WTC11 (cell line): ENCODE measurements at places on chromosomes 1 and 21.

GRCh38 chr21:43867332-43867703, 2.3 kb downstream of the AGPAT3 start:
- DNase-seq, result no peak

DNA sequence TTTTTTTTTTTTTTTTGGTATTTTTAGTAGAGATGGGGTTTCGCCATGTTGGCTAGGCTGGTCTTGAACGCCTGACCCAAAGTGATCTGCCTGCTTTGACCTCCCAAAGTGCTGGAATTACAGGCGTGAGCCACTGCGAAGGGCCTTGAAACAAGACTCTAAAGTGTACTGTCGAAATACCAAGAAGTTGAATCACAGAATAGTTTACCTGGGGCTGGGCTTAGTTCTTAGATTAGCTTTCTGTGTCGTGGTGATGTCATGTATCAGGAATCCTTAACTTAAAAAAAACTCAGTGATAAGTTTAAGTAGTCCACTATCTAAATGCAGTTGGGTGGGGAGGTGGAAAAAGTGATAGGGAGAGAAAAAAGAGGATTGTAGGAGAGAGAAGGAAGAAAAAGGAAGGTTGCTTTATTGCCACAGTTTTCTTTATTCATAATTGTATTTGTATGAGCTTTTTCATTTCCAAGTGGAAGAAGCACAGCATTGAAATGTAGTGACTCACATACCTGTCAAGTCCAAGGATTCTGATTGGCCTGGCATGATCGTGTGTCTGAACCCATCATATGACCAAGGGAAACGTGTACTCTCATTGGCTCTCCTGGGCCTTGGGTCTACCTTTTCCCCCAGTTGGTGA, 13.4 kb downstream of the ITSN1 start:
- no peak for DNase-seq

- no peak for DNase-seq
Measured at GRCh38 chr1:230077436-230078213, 10.6 kb downstream of the GALNT2 start.

- DNase-seq, result no peak
Measured at GRCh38 chr1:27275696-27276095, 41.3 kb downstream of the WDTC1 start.

GRCh38 chr1:181033799-181034451, at the start of gene MR1:
MR1 (plus strand) TSS chr1:181033983; CDS start chr1:181034008, 25 bp downstream.
- DNase-seq, result no peak

DNA sequence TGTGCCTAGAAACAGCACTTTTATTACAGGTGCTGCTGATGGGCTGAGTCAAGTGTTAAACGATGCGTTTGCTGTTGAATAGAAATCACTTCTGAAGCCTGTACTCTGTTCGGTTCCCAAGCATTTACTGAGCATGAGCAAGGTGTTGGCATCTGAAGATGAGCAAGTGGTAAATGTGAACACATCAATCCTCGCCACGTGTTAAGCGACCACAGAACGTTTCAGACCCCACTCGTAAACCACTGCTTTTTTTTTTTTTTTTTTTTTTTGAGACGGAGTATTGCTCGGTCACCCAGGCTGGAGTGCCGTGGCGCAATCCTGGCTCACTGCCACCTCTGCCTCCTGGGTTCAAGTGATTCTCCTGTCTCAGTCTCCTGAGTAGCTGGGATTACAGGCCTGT, 241.2 kb downstream of the SETD4 start:
- no peak for DNase-seq

DNA sequence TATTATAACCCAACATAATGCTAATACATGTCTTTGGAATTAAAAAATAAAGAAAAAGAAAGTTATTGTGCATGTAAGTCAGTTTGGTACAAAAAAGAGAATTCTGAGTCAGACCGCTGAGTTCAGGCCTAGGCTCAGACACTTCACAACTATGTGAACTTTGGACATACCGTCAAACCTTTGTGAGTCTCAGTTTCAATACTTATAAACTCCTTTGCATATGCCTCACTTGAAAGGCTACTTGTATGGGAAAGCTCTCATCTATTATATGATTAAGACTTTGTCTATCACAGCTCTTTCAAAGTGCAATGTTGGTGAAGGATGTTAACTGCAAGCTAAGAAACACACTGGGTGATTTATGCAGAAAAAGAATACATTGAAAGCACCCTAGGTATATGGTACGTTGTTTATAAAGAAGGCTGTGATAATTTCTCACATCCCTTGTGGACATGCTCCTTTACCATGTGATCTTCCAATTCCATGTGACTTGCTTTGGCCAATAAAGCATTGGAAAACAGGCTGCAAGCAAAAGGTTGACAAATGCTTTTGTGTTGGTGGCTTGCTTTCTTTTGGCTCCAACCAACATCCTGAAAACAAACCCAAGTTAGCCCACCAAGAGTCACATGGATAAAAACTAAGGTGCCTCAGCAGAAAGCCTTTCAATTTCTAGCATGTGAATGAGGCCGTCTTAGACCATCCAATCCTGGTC, 49.6 kb downstream of the INTS7 start:
- DNase-seq, result no peak

- DNase-seq, result peak; percentile 41
Measured at GRCh38 chr1:93749894-93750301, 68.3 kb upstream of the BCAR3 start.

DNA sequence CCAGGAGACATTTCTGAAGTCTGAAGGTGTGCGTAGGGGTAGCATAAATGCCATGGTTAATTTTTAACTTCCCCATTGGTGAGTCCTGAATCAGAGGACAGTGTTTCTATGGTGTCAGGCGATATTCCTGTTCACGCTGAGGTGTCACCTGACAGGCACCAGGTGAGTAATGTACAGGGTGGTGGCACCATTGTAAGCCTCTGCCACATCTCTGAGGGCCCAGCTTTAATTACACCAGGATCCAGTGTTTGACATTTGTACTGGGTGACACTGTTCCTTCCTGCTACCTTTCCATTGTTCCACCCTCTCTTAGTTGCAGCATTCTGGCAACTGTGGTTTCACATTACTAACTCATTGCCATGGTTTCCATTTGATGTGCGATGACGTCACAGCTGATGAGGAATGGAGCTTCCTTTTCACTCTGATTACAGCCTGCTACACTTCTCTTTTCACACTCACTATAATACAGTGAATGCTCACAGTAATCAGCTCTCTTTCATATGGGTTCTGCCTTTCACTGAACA, 40.6 kb upstream of the MARK1 start:
- DNase-seq, result no peak

GRCh38 chr1:220374449-220374848, 102.2 kb upstream of the RAB3GAP2 start:
- no peak for DNase-seq

GRCh38 chr1:159879977-159880376, 17.5 kb upstream of the VSIG8 start:
- DNase-seq, result no peak

DNA sequence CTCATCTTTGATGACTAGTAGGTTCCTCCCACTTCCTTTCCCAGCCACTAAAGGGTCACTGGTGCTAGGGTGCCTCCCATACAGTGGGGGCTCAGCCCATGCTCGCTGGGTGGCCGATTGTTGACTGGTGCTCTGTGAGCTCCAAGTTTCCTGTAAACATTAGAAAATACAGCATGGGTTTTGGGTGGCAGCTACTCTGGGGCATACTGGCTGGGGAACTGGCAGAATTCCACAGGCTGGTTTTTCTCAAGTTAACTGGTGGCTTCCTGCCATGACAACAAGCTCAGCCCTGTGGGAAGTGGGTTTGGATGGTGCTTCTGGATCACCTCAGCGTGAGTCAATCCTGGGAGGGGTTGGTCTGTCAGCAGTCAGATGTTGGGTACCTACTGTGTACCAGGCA, 28.7 kb upstream of the CRNN start:
- DNase-seq, result no peak

DNA sequence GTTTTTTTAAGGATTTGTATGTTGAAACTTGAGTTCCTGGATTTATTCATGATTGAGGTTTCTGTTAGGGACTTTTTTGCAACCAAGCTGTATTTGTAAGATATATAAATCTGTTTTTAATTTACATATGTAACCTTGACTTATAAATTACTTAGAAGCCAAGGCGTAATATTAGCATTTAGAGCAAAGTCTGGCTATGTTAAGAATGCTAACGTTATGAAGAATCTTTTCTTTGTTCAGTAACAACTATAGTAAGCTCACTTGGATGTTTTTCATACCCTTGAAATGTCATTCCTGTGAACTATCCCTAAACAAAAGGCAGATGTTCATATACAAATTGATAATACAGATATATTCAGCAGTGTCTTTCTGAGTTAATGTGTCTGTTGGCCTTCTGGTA, 155.3 kb downstream of the MAGI3 start:
- DNase-seq, result no peak

DNA sequence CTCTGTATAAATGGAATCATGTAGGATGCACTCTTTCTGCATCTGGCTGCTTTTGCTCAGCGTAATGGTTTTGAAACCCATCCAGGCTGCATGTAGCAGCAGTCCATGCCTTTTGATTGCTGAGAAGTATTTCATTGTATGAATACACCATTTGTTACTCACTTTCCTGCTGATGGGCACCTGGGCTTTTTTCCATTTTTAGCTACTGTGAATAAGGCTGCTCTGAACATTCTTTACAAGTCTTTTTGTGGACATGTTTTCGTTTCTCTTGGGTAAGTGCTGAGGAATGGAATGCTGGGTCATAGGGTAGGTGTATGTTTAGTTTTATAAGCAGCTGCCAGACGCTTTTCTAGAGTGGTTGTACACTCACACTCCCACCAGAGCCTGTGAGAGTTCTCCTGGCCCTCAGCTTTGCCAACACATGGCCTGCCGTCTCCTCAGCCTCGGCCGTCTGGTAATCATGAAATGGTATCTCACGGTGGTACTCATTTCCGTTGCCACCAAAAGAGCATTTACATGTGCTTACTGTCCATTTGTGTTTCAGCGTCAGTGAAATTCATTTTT, 22.7 kb downstream of the SLX9 start:
- no peak for DNase-seq

DNA sequence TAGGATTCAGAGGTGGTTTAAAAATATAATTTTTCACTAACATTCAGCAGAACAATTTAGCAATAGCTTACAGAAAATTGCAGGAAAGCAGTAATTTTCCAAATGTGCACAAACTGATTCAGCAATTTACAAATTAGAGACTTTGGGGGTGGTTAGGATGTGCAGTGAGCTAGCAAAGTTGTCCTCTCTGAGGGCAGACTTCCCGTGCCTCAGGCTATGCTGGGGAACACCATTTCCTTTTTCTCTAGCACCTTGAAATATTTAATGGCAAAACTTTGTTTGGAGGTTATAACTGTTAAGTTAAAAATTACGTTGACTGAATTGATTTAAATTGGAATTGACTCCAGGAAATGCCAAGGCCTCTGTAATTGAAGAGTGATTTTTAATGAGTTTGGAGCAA, 258.9 kb downstream of the PTBP2 start:
- no peak for DNase-seq

DNA sequence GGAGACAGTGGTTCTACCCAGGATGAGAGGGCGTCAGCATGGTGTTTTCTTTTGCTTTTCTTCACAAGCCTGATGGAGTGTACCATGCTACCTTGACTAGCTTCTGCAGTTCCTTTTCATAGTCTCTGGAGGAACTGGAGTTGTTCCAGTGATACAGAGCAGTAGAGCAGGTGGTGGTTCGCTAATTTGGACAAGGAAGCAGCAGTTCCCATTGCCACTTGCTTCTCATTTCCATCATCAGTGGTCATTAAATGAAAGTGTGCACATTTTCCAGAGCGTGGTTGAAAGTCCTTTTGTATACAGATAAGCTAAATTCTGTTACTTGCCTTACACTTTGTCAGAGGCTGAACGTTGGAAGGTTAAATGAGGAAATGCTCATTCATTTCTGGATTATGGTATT, 182.3 kb downstream of the C1orf21 start:
- no peak for DNase-seq

DNA sequence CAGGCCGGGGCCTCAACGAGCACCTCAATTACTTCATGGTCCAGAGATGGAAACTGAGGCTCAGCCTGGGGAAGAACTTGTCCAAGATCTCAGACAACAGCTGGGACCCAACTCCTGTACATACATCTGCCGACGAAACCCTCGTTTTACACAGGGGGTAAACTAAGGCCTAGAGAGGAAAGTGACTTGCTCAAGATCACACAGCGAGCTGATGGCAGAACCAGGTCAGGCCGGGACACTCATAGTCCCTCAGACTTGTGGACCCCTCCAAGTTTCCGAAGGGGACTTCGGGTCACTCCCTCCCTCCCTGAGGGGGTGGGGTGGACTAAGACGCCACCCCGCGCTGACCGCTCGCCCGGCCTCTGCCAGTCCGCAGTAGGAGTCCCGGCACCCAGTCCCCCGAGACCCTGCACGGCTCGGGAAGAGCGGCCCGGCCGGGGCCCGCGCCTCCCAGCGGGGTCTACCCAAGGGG, 430 bp downstream of the WASF2 start:
- DNase-seq, result peak; percentile 18

- no peak for DNase-seq
Measured at GRCh38 chr1:39969531-39970270, 14.8 kb downstream of the MFSD2A start.

- no peak for DNase-seq
Measured at GRCh38 chr1:100051893-100052292, 80.8 kb downstream of the SASS6 start.

DNA sequence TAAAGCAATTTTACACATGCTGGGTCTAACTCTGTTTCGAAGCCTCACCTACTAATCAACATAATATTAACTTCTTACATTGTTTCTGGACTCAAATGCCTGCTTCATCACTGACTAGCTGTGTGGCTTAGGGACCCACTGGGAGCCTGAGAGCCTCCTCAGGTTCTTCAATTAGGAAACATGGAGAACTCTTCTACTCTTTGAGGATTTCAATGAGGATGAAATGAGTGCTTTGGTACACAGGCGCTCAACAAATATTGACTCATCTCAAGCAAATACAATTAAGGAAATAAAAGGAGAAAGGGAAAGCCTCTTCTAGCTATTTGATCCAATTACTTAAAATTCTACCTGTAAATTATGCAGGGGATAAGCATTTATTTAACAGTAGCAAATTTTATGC, 84.4 kb upstream of the JAK1 start:
- no peak for DNase-seq

- no peak for DNase-seq
Measured at GRCh38 chr1:39733161-39733560, 5.5 kb upstream of the PPIE start.

GRCh38 chr1:208855403-208855802, 611.2 kb upstream of the PLXNA2 start:
- no peak for DNase-seq

DNA sequence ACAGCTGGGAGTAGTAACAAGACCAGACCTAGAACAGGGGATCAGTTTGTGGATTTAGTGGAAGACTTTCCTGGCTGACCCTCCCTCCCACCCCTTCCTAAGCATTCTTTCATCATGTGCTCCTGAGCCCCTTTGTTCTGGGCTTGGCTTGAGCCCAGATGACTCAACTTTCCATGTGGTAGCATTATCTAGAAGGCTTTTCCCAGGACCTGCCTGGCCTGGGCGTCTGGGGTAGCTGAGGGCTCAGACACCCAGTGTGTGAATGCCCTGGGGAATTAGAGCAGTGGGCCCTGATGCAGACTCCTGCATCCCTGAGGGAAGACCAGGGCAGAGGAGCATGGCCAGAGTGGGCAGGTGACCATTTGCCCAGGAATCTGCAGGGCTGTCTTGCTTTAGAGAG, 44.1 kb upstream of the TSPAN2 start:
- DNase-seq, result no peak
